ENCODE measurements at places on chromosomes 7 and 10.

GRCh38 chr7:106121189-106121810, 9.2 kb upstream of the SYPL1 start:
- no peak overlapping the region for H3K4me3 ChIP-seq
- H3K36me3 ChIP-seq, result no peaks in the 10 kb centered on the region
- H3K27ac ChIP-seq, result no peak overlapping the region
- no peak for DNase-seq

- no peaks in the 10 kb centered on the region for H3K27me3 ChIP-seq
- H3K4me3 ChIP-seq, result no peak overlapping the region
- DNase-seq, result no peak
- peaks cover 15% of the 10 kb centered on the region for H3K4me1 ChIP-seq
- H3K36me3 ChIP-seq, result no peaks in the 10 kb centered on the region
These were observed 60.3 kb upstream of the SP4 start for GRCh38 chr7:21367537-21367936.

GRCh38 chr10:5591336-5591824, 66.6 kb downstream of the CALML3 start:
- no peak overlapping the region for H3K4me3 ChIP-seq
- H3K4me1 ChIP-seq, result no peaks in the 10 kb centered on the region
- H3K36me3 ChIP-seq, result no peaks in the 10 kb centered on the region
- DNase-seq, result no peak
- no peak overlapping the region for H3K27ac ChIP-seq
- peaks cover 5% of the 10 kb centered on the region for H3K27me3 ChIP-seq

DNA sequence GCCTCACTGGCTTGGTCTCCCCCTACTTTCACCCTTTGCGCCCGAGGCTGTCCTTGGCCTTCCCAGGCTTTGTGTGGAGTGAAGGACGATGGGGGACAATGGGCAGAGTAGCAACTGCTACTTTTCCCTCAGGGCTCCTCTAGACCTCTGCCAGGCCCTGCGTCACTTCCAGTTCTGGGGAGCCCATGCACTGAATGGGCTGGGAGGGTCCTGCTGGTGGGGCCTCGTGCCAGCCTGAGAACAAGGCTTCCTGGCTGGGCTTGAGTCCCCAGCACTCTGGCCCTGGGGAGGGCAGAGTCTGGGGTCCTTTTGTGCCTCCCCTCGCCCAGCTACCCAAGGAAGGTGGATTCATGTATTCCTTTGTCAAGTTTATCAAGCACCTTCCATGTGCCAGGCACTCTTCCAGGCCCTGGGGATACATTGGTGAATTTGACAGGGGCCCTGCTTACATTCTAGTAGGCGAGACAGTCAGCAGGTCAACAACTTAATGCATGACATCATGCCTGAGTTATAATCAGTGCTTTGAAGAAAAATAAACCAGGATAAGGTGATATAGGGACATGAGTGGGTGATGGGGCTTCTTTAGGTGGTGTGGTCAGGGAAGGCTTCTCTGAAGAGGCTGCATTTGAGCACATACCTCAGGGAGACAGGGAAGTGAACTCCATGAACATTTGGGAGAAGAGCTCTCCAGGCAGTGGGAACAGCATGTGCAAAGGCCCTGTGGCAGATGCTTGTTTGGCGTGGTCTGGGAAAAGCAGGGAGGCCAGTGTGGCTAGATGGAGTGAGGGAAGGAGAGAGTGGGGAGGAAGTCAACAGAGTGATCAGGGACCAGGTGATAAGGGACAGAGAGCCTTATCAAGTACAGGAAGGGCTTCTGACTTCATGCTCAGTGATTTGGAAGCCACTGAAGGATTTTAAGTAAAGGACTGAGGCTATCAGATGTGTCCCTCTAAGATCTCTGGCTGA, 14.1 kb downstream of the ZMIZ1 start:
- DNase-seq, result no peak
- no peaks in the 10 kb centered on the region for H3K36me3 ChIP-seq
- H3K4me3 ChIP-seq, result no peak overlapping the region
- no peaks in the 10 kb centered on the region for H3K27me3 ChIP-seq

- peaks cover 16% of the 10 kb centered on the region for H3K4me1 ChIP-seq
- peak overlapping the region; percentile 49 for H3K4me3 ChIP-seq
- H3K27ac ChIP-seq, result no peak overlapping the region
- H3K36me3 ChIP-seq, result no peaks in the 10 kb centered on the region
These were observed 814 bp downstream of the MEST start for GRCh38 chr7:130492523-130493274.

DNA sequence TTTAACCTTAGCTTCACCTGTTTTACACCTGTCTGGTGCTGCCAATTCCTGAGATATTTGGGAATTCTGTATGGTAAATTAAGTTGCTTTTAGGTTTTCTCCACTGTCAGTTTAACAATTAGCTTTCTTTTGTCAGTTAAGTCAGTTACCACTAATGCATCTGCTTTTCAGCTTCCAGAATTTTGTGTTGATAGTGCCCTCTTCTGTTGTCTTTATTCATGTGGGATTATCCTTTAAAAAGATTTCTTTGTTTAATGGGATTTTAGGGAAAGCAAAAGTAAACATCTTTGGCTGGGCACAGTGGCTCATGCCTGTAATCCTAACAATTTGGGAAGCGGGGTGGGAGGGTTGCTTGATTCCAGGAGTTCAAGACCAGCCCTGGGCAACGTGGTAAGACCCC, 8.1 kb downstream of the TFAM start:
- H3K27ac ChIP-seq, result no peak overlapping the region
- DNase-seq, result no peak
- peaks cover 31% of the 10 kb centered on the region for H3K36me3 ChIP-seq
- no peak overlapping the region for H3K4me3 ChIP-seq

- H3K4me3 ChIP-seq, result no peak overlapping the region
- H3K27me3 ChIP-seq, result no peaks in the 10 kb centered on the region
- no peak overlapping the region for H3K27ac ChIP-seq
- H3K36me3 ChIP-seq, result no peaks in the 10 kb centered on the region
- DNase-seq, result no peak
These were observed 22.7 kb downstream of the CYP2C19 start for GRCh38 chr10:94785211-94785610.

DNA sequence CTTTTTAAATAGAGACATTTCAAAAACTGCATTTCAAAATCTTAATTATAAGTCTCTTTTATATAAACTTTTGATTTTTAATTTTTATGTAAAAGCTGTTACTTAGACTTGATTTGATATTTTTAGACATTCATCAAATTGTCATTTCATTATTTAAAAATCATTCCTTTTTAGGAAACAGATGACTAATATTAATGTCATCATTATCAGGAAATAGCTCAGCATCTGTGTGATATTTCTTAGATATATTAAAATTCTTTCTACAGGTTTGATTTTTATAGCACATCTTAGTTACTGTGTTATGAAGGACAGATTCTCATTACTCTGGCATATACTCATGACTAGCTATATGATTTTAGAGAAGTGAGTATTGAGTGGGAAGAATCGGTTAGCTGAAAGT, 17.2 kb downstream of the RUNDC3B start:
- no peaks in the 10 kb centered on the region for H3K36me3 ChIP-seq
- no peak overlapping the region for H3K4me3 ChIP-seq
- H3K4me1 ChIP-seq, result no peaks in the 10 kb centered on the region
- DNase-seq, result no peak

DNA sequence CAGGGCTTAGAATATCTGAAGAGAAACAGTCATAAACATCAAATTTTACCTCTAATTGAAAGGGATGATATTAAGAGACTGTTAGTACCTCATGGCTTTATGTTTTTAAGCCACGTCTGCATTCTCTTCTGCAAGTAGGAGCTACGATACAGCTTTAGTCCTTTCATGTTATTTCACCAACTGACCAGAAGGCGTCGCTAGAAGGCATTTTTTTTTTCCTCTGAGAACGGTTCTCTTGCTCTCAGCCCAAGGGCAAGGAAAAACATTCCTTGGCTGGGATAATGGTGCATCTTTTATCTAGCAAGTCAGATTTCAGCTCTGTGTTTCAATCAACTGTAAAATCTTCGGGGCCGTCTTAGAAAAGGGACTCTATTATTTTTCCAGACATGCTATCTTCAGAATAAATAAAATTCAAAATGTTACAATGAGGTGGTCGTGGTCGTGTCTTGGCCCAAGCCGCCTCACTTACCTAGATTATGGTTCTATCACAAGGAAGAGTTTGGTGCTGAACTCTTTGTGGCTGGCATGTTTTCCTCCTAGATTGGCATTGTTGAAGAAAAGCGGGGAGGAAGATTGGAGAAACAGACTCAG, 41.6 kb upstream of the LYZL2 start:
- peak; percentile 43 for DNase-seq
- peak overlapping the region; percentile 71 for H3K4me3 ChIP-seq
- peaks cover 11% of the 10 kb centered on the region for H3K27me3 ChIP-seq
- peaks cover 5% of the 10 kb centered on the region for H3K4me1 ChIP-seq
- H3K36me3 ChIP-seq, result no peaks in the 10 kb centered on the region

Measured in immature natural killer cell (primary cell).